BE2C (cell line): ENCODE measurements at places on chromosomes 12 and 14.

DNA sequence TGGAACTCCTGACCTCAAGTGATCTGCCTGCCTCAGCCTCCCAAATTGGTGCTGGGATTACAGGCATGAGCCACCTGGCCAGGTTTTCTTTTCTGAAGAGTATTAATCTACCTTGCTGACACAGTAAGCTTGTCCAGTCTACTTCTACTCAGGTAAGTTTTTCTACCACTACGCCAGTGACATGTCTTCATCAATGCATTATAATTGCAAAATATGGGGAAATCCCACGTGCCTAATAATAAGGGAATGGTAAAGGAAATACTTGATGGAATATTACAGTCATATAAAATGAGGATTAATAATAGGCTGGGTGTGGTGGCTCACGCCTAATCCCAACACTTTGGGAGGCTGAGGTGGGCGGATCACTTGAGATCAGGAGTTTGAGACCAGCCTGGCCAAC lies 62.3 kb downstream of the RAB35 start:
- DNase-seq, result no peak

DNA sequence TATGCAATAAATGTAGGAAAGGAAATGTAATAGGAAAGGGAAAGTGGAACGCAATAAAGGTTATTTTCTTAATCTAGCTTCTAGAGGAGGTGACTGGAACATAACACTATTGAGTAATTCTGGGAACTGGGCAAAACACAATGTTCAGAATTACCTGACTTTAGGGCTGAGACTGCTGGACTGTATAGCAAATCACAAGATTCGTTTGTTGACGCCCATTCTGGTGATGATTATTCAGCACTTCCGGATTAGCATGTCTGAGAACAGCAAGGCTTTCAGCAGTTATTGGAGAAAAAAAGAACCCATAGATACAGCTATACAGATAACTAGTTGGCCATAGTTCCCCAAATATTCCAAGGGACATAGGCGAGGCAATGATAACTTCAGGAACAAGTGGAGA lies 2.3 kb upstream of the KLRD1 start:
- no peak for DNase-seq

- DNase-seq, result no peak
Observed at GRCh38 chr12:100403446-100403845, 46.6 kb downstream of the SLC17A8 start.

DNA sequence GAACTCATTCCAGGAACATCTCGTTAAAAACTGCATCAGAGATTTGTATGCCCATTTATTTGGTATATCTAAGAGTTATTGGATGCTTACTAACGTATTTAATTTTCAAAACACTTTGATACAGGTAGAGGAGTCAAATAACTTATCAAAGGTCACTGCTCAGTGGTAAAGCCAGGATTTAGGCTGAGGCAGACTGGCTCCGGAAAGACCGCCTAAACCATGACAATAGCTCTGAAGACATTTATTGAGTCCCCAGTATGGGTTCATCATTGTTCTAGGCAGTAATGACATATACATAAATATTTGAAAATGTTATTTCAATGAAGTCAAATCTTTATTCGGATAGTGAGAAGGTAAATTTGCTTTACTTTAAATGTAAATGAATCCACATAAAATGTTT lies 30.3 kb downstream of the WBP11 start:
- no peak for DNase-seq

DNA sequence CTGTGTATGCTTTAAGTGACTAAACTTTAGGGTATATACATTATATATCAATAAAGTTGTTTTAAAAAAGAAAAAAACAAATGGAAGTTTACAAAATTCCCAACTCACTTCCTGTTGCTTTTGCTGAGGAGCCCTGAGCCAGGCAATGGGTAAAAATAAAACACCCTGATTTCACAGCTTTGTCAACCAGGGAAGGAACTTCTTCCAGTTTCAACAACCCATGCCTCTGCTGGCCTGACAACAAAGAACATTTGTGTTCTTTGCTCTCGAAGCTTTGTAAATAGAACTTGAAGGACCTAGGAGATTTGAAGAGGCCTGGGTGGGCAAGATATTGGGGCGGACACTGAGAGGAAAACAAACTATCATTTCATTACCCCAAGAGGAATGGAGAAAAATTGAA lies 141.2 kb upstream of the NOS1 start:
- DNase-seq, result no peak

- DNase-seq, result no peak
Observed at GRCh38 chr14:79581912-79582576, 629.3 kb downstream of the DIO2 start.

DNA sequence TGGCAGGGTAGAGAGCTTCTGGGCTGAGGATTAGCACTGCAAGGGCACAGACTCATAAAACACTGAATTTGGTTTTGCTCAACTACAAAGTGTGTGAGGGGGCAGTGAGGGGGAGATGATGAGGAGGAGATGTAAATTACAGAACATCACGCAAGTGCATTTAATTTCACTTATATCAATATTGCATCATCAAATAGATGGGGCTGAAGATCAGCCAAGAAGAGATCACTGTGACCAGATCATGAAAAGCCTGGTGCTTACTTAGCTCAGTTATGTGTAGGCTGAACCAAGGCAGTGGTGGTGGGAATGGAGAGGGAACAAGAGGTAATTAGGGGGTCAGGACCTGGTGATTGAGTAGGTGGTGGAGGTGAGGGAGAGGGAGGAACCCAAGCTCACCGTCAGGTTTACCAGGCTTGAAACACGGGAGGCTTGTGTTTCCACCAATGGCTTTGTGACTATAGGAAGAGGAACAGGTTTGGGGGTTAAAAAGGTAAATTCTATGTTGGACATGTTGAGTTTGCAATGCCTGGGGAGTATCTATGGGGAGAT lies 11.3 kb downstream of the FOS start:
- no peak for DNase-seq

DNA sequence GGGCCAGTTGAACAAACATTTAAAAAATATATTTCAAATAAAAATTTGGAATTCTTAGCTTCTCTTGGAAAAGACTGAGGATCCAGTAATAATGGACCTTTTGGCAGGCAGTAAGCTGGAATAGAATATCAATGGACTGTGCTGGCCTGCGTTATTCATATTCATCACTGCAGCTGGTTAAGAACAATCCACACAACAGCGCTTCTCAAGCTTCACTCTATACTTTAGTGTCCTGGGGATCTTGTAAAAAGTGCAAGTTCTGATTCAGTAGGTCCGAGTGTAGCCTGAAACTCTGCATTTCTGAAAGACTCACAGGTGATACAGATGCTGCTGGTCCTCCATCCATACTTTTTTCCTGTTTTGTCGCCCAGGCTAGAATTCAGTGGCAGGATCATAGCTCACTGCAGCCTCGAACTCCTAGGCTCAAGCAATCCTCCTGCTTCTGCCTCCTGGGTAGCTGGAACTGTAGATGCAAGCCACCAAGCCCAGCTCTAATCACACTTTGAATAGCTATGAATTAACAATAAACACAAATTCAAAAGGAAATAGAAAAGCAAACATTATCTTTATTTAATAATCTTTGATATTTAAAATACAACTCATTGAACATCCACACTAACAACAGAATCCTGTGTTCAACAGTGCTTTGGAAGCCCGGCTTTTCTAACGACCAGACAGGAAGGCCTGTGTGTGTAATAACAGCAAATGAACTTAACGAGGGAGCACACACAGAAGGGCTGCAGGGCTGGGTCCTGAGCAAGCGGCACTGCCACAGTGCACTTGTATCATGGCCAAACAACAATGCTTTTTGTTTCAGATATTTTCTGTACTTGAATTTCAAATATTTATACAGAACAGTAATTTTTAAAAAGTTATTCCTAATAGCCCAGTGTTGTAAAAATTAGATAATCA lies 18.4 kb upstream of the TRIP11 start:
- DNase-seq, result no peak

GRCh38 chr12:4196805-4197420 lies 76.6 kb upstream of the CCND2 start:
- no peak for DNase-seq

GRCh38 chr12:110555577-110556406 lies 27.3 kb downstream of the PPTC7 start:
- DNase-seq, result no peak
